ENCODE measurements at places on chromosomes 11 and 22. TPM values are rescaled to one million over a fixed set of nuclear protein-coding genes. Genes with fewer than 3 reads are reported as not detected.

KCNK7 gene
- not detected for total RNA-seq

RRM1 gene
- 134 TPM for total RNA-seq

CASP12 gene
- total RNA-seq = not detected

PNPLA5 gene
- total RNA-seq = not detected

OR51E1 gene
- not detected for total RNA-seq

DNA sequence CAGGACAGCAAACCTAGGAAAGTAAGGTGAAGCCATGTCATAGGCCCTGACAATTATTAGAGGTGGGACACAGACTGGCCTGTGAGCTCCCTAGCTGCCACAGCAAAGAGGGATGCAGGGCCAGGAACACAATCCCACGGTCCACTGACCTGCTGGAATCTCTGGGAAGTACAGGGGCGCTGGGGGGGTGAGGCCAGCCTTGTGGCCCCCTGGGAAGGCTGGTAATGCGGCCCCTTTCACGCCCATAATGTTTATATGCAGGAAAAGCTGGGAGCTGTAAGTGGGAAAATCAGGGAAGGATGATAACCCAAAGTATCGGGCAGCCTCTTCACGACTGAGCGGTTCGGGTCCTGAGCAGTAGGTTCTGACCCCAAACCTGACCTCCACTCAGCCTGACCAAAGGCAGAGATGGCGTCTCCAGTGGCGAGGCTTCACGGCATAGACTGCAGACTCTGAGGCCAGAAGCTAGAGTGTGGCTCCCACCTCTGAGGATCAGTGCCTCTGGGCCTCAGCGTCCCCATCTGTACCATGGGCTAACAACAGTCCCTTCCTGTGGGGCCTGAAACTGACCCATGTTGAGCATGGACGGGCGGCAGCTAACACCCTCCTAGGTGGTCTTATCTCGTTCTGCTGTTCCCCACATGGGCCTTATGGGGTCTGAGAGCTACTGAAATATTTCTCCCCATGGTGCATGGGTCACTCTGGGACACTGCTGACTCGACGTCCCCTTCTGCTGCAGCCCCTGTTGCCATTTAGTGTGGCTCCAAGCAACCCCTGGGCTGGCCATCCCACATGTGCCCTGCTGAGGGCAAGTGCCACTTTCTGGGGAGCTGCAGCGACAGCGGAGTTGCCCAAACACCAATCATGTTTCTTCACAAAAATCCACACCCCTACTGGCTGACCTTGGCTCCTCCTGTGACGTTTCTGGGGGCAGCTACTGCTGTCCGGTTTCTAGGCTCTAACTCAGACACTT lies 101.8 kb downstream of the PHF21B start:
- no peak for DNase-seq

GRCh38 chr11:37804666-37805065 lies 1206.6 kb upstream of the RAG2 start:
- no peak for DNase-seq

DNA sequence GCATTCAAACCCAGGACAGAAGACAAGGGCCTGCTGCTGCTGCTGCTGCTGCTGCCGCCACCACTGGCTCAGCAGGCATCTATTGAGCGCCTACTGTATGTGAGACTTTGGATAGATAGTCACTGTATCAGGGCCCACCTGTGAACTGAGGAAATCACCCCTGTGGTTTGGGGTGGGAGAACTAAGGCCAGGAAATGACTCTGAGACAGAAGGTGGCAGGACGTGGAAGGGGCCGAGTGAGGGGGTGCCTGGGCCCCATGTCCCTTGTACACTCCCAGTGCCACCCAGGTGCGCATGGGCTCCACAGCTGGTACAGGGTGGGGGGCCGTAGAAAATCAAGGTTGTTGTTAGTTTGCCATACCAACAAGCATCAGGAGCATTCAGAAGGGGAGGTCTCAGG lies 50.6 kb downstream of the ARHGAP8 start:
- no peak for DNase-seq

DNA sequence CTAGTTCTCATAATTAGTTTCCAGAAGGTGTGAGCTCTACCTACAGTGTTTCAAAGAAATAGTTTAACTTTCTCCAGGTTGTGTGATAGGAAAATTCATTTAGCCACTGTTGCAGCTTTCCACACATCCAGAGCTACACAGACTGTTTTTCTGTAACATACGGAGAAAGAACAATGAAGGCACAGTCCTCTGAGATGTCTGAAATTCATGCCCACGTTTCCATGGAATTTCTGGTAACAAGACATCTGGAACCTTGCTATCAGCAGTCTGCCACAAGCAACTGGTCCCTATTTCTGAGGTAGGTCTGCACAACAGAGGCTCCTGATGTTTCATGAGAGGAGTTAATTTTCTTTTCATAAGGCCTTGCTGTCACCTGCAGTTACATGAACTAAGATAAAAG lies 273.3 kb upstream of the C11orf87 start:
- DNase-seq = no peak

- no peak for DNase-seq
Measured at GRCh38 chr11:3002351-3002861, 10.3 kb upstream of the NAP1L4 start.

CBX6 gene
- total RNA-seq = 23.5 TPM

B3GAT3 gene
- total RNA-seq = 23.3 TPM

DNA sequence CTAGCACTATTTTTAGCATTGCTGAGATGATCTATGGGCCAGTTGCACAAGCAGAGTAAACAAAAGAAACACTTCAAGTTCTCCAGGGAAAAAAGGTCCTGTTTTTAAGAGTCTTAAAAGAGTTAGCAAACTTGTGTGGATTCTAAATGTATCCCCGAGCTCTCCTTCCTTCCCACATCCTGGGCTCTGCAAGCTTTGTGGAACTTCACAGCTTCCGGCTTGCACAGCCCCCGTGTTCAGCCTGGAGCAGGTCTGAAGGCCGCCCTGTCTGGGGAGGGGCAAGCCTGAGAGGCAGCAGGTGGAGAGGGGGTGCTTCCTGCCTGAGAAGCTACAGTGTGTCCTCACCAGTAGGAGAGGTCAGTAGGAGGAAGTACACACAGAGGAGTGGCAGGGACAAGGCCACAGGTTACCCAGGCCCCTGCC lies 35.1 kb upstream of the SUSD2 start:
- DNase-seq = peak; percentile 23

DNA sequence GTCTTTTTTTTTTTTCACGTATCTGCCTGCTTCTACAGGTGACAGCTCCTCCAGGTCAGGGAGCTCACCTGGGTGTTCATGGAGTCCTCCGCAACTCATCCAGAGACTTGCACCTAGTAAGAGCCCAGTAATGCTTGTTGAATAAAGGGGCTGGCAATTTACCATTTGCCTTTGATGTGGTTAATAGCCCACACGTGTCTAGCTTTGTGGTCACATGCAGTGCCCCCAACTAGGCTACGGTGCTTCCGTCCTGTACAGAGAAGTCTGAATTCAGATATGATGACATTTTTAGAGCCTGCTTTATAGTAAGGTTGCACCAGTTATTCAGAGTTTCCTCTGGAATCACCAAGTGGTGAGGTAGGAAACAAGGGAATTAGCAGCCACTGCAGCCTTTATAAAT lies 199.4 kb upstream of the MTMR2 start:
- no peak for DNase-seq

DNA sequence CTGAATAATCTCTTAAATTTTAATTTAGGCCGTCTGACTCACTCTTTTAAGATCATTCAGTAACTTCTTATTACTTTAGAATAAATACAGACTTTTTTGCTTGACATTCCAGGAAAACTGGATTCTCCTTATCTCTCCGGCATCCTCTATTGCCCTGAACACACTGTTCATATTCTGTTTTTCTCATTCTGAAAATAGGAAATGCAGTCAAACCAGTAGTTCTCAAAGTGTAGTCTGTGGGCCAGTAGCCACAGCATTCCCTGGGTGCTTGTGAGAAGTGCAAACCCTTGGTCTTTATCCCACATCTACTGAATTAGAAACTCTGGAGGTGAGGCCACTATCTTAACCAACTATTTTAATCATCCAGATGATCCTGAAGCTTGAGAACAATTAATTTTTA lies 84.3 kb downstream of the PANX1 start:
- no peak for DNase-seq

DNA sequence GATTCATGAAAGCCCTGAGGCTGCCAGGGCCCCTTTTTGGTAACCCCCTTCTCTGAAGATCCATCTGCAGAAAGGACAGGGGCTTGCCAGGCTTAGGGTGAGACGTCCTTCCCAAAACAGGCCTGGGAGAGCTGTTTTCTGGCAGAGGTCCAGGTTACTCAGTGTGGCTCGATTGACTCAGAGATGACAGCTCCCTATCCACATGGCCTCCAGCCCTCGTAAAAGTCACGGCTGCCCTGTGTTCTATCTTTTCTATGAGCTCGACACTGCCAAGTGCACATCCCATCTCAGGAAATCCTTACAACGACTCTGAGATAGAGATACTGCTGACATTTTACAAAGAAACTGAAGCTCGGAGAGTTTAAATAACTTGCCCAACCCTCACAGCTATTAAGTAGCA lies 20.4 kb downstream of the ADAMTS8 start:
- DNase-seq = peak; percentile 89

SOX10 gene
- 3.2 TPM for total RNA-seq

DNA sequence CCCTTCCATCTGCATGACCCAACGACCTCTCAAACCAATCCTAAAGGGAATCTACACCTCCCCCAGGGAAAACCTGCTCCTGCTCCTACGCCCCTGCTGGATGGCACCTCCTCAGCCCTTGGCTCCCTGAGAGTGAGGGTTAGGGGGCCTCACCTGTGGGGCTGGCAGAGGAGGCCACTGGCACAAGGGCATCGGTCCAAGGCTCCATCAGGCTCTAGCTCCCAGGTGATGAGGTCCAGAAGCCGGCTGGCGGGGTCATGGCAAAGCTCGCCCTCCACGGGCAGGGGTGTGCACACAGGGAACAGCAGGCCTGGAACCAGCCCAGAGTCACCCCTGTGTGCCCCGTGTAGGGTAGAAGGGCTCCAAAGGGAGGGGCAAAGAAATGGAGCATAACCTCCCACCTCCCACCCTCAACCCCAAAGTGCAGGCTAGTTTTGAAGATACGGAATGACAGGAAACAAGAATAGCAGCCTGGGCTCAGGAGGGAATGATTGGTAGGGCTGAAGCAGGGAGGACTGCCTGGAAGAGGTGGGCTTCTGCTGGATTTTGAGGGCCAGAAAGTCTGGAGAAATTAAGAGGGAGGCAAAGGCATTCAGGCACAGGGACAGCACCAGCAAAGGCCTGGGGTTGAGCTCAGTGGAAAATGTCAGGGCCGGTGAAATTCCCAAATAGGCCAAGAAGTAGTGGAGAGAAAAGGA lies 42.6 kb downstream of the DKK3 start:
- no peak for DNase-seq

DRD2 gene
- total RNA-seq = 8.2 TPM

GRCh38 chr11:126585774-126586491 lies 230.4 kb downstream of the ST3GAL4 start:
- DNase-seq = peak; percentile 85

MRGPRF gene
- total RNA-seq = under 0.01 TPM

- DNase-seq = no peak
Measured at GRCh38 chr11:113173126-113173525, 141.3 kb upstream of the TTC12 start.

DNA sequence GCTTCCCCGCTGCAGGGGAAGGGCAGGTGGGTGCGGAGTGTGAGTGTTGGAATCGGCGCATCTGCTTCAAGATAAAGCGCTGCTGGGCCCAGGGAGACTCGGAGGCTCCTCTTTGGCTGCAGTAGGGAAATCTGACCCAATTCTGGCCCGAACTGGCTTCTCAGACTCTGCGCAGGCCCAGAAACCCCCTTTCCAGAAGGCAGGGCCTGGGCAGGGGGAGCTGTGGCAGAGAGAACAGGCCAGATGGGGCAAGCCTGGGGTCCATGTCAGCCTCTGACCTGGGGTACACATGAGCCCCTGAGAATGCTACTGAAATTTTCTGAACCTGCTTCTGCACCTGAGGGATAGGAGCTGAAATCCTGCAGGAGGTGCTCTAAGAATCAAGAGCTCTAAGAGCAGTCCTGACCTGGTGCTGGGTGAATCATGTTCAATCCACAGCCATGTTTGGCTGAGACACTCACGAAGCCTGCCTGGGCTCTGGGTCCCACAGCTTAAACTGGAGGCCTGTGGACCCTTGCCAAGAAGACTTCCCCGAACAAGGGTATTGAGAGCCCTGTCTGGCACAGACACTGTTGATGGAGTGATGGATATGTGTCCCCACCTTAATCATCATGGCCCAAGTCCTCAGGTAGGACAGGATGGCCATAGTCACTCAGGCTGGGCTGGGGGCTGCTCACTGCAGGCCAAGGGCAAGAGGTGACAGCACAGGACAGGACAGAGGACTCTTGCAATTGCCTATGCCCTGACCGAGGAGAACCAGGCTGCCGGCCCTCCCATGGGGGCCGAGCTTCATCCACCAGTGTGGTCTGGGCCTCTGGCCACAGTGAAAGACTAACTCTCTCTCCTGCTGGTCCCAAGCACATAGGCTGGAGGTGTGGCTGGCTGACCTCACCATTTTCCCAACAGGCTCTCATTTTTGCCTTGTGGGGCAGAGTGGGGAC lies 6.9 kb downstream of the RAB3IL1 start:
- DNase-seq = no peak

GRCh38 chr11:16784097-16784496 lies 45.6 kb downstream of the C11orf58 start:
- DNase-seq = no peak

BIRC2 gene
- total RNA-seq = 79.0 TPM

DNA sequence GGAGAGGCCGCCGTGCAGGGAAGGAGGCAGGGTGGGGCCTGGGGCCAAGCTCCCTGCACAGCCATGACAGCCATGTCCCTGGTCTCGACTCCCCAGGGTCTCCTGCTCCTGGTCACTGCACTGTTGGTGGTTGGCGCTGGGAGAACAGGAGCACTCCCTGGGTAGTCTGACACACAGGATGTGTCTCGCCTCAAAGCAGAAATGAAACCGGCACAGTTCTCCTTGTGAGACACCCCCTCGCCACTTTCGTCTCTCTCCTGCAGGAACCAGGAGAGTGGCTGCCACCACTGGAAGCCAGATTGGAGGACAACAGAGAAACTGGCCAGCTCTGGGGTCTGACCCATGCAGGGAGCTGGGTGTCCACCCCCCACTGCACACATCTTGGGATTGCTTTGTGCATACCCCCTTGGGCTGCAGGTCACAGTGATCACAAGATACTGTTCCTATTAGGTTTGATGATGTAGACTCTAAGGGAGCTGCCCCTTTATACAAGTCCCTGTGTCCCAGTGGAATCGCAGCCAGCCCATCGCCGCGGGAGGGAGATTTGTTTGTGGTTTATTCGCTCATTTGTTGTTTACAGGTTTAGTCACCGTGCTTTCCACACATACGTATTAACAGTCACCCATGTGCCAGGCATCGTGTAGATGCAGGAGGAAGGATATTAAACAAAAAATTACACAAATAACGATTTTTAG lies 27.0 kb upstream of the YWHAH start:
- no peak for DNase-seq

- no peak for DNase-seq
Measured at GRCh38 chr11:14424096-14424495, 65.1 kb upstream of the RRAS2 start.

GRCh38 chr11:26974069-26974783 lies 19.7 kb upstream of the FIBIN start:
- no peak for DNase-seq
